ENCODE measurements at places on chromosomes 4 and X.

GRCh38 chr4:75496406-75496805, 17.8 kb downstream of the RCHY1 start:
- no peak for DNase-seq

DNA sequence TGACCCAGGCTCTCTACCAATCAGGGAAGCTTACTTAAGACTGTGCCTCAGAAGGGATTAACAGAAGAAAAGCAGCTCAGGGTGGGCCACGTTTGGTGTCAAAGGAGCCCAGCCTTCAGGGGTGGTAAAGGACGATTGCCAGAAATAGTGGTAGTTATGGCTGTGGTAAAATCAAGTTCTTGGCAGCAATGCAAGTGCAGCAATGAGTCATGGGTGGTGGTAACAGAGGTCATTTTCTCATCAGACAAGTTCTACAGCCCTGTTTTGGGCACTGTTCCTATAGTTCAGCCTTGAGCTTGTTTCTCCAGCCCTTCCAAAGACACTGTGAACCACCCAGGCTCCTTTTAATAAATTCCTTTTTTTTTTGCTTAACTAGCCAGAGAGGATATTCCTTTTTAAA, 120.3 kb downstream of the EFHC2 start:
- DNase-seq: no peak

GRCh38 chr4:84482564-84483563, 16.2 kb downstream of the NKX6-1 start:
- no peak for DNase-seq

DNA sequence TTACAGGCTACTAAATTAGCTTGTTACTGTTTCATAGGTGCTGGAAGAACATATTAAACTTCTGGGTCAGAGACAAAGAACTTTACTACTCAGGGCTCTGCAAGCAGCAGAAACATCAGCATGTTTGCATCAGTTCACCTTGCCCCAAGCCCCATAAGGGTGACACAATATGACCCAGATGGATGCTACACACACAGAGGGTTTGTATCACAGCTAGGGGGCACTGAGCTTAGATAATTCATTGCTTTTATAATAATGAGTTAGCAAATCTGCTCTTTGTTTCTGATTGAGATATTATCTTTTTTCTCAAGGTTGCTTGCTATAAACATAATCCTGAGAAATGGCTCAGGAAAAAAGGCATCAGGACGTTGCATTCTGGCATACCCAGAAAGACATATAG, 4.8 kb upstream of the SYNPO2 start:
- DNase-seq: no peak

DNA sequence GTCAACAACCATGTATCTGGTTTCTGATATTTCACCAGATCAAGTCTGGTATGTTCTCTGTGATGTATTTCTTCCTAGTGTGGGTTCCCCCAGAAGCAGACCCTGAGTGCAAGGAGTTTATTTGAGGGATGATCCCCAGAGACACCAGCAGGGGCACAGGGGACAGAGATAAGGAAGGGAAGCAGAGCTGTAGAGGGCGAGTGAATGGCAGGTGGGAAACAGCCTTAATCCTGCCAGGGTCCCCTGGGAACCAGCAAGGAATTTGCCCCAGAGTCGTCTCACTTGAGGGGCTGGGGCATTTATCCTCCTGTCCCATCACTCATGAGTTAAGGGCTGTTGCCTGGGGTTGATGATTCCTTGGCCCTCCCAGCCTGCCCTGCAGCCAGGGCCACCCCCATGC, 206.4 kb upstream of the BCOR start:
- DNase-seq: no peak

GRCh38 chr4:146049802-146050201, 111.2 kb upstream of the ZNF827 start:
- no peak for DNase-seq

DNA sequence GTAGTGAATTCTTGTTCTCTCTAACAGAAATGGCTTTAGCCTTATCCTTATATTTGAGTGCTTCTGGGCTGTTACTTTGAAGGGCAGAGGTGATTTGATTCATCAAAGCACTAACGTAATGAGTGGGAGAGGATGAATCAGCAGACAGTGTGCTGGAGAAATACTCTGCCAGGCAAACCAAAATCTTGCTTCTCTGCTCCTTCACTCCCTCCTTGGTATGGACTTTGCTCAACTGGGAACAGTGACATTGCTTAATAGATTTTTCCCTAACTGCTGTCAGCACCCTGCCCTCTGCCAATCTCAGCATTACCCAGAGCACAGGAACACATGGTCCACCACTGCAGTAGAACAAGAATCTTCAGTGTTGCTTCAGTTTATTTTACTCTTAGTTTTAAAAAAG, 56.0 kb downstream of the PDLIM5 start:
- DNase-seq: peak; percentile 4
